Ecto neural progenitor cell (in vitro differentiated cells): ENCODE measurements at places on chromosomes 2 and 18.
A peak's percentile ranks its signal among the peaks of the same experiment; 100 is the strongest.

- DNase-seq = no peak
Observed at GRCh38 chr2:8923183-8923582, 80.3 kb downstream of the MBOAT2 start.

DNA sequence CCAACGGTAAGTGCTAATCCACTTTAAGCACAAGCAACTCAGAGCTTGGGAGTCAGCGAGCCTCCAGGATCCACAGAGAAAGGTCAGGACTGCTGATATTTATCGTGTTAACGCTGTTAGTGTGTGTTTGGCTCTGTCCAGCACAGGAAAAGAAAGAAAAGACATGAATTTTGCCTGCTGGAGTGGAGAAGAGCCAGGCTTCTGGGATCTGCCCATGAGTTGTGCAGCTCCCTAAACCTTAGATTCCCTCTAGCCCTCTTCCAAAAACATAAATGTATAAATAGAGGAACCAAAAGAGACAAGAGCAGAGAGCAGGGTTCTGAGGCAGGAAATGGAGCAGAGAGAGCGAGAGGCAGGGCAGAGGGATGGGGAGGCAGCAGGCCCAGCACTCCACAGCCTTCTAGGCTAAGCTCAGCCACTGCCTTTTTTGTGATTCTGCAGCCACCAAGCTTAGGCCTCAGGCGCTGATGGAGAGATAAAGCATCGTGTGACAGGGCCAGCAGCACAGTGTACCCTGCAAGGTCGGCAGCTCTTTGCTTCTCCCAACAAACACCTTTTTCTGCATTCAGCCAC, 14.5 kb upstream of the MAT2A start:
- peak; percentile 59 for DNase-seq

GRCh38 chr2:239583171-239583878, 182.5 kb upstream of the HDAC4 start:
- no peak for DNase-seq

GRCh38 chr2:177291701-177292100, 27.2 kb upstream of the NFE2L2 start:
- DNase-seq = no peak

DNA sequence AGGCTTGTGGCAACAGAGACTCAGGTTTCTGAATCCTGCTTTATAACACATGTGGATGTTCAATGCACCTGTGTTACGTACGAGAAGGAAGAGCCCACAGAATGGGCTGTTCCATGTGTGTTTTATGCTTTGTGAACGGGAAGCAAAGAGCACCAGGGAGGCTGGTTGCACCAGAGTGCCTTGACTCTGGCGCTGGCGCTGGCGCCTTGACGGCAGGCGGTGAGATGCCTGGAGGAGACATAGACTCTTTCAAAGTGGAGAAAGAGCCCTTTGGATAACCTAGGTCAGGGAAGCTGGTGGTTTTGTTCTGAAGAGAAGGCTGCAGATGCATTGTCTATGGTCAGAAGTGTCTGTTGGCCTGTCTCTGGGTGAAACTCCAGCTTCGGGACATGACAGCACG, 80.2 kb upstream of the APCDD1 start:
- no peak for DNase-seq

- no peak for DNase-seq
Observed at GRCh38 chr2:191150600-191151330, at the start of gene STAT4. TSS of gene STAT4 (minus strand) at chr2:191150994. CDS start at chr2:191148203, 2,791 bp downstream.

DNA sequence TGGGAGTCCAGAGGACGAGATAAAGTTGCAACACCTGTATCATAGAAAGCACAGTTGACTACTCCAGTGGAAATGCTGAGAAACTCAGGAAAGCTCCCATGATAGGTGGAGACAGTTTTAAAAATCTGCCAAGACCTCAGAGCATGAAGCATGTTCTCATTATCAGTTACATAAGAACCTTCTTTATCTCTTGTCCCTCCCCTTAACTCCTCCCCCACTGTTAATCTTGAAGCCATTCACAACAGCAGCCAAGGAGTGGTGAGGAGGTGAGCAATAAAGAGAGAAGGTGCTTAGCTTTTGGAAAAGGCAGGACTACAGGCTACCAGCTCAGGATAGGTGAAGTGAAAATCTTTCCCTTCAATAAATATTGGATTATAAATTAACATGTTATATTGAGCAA, 657.9 kb downstream of the NYAP2 start:
- DNase-seq = no peak

GRCh38 chr2:205731583-205731981, 49.3 kb downstream of the NRP2 start:
- no peak for DNase-seq

- DNase-seq = no peak
Observed at GRCh38 chr2:30433541-30434299, 13.3 kb upstream of the LCLAT1 start.

DNA sequence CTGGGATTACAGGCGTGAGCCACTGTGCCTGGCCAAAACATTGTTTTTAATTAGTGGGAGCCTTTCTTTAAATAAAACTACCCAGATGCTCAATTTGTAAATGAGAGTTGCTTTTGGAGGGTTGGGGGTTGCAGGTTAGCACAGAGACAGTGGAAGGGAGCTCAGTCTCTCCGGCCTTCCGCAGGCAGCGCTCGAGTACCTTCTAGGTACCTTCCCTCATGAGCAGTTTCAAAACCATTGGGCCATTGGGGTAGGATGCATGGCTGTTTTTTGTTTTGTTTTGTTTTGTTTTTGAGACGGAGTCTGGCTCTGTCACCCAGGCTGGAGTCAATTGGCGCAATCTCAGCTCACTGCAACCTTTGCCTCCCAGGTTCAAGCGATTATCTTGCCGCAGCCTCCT, 19.0 kb downstream of the SLC66A3 start:
- DNase-seq = no peak

GRCh38 chr2:43743706-43744105, 30.1 kb upstream of the DYNC2LI1 start:
- no peak for DNase-seq

- DNase-seq = no peak
Observed at GRCh38 chr2:36734304-36734703, 37.8 kb downstream of the VIT start.

DNA sequence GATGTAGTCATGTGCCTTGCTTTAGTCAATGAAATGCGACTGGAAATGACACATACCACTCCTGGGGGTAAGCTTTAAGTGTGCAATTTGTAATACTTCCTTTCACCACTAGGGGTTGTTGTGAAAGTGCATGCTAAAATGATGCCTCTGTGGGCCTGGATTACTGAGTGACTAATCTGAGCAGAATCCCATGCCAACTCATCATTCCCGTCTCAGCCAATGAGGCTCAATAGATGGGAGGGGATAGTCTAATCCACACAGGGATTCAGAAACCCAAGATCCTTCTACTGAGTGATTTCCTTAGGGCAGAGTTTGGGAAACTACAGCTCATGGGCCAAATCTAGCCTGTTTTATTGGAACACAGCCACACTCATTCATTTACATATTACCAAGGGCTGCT, 54.0 kb downstream of the HRH4 start:
- no peak for DNase-seq

GRCh38 chr2:20650393-20650876, 463 bp downstream of the HS1BP3 start:
- no peak for DNase-seq
